Caki2 (cell line): ENCODE measurements at places on chromosomes 1 and 21. TPM values are rescaled to one million over a fixed set of nuclear protein-coding genes. Genes with fewer than 3 reads are reported as not detected.
A peak's percentile ranks its signal among the peaks of the same experiment; 100 is the strongest.

The TMEM269 gene
- 0.10 TPM in 1 of 2 replicates, not detected in the other for total RNA-seq

GRCh38 chr1:184788970-184789369, 34.3 kb upstream of the EDEM3 start:
- no peak for DNase-seq

- no peak for DNase-seq
Observed at GRCh38 chr1:83500987-83501591, 497.8 kb downstream of the TTLL7 start.

DNA sequence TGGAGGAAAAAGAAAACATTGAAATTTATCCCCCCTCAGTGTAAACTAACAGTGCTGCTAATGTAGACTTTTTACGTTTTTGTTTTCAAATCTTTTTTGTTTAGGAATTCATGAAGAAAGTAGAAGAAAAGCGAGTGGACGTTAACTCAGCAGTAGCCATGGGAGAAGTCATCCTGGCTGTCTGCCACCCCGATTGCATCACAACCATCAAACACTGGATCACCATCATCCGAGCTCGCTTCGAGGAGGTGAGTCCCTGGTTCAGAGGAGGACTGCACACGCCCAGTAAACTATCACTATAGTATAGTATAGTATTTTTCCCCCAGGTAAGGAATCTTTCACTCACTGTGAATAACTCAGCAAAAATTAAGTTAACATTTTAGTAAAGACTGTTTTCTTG, 37.8 kb upstream of the BMP8A start:
- DNase-seq: no peak

DNA sequence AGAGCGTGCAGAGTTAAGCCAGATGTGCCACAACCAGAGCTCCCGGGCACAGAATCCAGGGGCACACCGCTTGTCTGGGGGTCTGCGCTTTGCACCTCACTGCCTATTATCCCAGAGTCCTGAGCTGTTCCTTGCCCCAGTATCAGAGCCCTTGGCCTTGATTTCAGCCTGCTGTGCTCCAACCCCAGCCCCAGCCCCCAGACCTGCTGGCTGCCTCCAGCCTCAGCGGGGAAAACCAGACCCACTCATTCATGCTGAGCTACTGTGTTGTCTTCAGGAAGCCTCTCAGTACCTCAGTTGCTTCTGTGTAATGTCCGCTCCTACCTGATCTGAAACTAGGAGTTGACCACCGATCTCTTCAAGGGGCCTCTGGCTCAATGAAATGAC, 1.1 kb downstream of the IKBKE start:
- DNase-seq: no peak

DNA sequence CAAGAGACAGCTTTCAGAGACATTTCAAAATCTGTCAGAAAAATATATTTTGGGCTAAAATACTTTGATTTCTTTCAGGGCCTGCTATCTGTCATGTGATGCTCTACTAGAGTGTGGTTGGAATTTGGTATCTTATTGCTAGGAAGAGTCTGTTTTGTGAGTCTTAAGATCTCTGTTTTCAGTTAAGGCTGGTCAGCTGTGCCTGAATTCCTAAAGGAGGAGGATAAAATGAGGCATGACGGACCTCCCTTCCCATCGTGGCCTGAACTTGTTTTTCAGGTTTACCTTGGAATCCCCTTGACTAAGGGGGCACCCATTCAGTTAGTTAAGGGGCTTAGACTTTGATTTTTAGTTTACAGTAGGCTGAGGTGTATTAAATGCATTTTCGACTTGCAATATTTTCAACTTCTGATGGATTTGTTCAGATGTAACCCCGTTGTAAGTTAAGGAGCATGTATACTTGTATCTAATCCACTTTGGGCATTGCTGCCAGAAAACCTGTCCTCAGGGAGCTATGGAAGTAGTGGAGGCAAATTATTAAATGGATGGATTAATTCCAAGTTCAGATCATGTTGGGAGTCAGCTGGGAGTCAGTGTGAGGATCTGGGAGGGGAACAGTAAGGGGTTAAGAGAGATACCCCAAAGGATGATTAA, 18.3 kb downstream of the CAPN2 start:
- DNase-seq: no peak

DNA sequence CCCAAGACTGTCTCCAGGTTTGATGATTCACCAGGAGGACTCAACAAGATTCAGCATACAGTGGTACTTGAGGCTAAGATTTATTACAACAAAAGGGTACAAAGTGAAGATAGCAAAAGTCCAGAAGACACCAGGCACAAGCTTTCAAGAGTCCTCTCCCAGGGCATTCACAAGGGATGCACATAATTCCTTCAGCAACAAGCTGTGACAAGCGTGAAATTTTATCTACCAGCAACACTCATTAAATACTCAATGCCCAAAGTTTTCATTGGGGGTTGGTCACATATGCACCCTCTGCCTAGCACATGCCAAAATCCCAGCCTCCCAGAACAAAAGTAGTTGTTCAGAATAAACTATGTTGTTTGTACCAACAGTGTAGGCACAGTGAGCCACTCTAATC, 62.3 kb downstream of the PRKACB start:
- DNase-seq: no peak

DNA sequence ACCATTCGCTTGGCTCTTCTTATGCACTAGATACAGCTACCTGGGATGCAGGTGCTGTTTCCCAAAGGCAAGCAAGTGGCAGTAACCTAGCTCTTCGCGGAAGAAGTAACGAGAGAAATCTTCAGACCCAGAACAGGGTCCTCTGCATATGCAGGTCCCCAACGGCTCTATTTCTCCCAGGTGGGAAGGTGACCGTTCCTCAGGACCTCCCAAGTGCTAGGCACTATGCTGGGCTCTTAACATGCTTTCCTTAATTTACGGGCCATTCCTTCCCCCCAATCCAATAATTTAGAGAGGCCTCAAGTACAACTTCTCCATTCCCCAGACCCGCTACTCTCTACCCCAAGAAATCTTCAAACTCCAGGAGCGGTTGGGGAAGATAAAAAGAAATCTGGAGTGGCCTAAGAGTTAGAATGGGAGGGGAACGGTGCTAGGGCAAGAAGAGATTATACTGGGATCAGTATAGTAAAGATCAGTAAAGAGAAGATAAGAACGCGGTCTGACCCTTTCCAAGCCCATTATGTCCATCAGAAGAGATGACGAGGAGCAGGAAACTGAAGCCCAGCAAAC, 410 bp downstream of the TXNDC12 start:
- no peak for DNase-seq

GRCh38 chr1:117067533-117068370, 7.6 kb downstream of the TTF2 start:
- DNase-seq: peak; percentile 19

- no peak for DNase-seq
Observed at GRCh38 chr1:33637846-33638440, 165.5 kb downstream of the ZSCAN20 start.

DNA sequence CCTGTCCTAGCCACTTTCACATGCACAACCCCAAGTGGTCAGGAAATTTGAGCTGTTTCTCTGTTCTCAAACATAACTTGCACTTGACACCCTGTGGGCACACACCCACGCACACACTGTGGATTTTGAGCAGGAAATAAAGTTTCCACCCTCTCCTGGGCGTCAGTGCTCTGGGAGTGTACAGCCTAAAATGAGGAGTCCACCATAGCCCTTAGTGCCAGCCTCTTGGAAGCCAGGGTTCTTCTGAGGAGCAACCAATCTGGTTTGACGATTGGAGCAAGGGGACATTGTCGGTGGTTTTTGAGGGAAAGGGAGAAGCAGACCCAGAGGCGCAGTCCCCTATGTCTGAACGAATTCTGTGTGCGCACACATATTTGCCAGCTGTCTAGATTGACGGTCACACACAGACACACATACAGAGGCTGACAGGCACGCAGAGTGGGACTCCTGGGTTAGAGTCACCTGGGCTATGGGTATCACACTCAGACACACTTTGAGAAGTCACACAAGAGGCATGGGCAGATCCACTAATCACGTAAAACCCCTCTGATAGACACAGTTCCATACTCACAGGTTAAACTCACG, 2.7 kb downstream of the DMBX1 start:
- no peak for DNase-seq

DNA sequence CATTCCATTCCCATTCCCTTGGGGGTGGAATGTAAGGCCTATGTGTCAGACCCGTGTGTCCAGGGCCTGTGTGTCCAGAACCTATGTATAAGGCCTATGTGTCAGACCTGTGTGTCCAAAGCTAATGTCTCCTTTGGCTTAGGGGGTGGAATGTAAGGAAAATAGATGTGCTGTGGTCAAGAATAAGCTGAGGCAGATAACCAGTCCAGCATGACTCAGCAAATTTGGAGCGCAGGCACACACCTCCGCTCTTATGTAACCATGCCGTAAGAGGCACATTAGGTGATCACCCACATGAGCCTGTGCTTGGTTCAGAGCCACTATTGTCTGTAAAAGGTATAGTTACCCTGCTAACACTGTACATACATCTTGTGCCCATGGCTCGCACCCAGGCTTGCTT, 150.8 kb upstream of the SGIP1 start:
- no peak for DNase-seq

- DNase-seq: no peak
Observed at GRCh38 chr1:202162047-202162417, 1.6 kb upstream of the PTPN7 start.

DNA sequence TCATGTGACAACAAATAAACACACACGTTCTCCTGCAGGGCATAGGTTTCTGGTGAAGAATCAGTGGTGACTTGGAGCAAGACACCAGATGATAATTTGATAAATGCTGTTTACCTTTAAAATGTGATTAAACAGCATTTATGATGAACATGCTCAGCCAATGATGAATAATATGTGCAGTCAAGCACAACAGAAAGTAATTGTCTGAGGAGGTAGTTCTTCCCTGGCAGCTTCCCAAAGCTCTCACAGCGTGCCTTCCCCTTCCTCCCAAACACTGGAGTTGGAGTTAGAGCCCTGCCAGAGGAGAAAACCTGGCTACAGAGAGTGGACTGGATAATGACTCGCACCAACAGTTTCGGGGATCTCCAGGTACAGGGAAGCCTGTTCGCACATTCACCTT, 463.5 kb downstream of the SMYD3 start:
- DNase-seq: peak; percentile 3

- no peak for DNase-seq
Observed at GRCh38 chr1:76079475-76080227, 5.1 kb downstream of the ST6GALNAC3 start.

GRCh38 chr1:189434461-189434860, 1043.2 kb downstream of the BRINP3 start:
- DNase-seq: no peak

- peak; percentile 46 for DNase-seq
Observed at GRCh38 chr1:239717097-239717917, 330.9 kb downstream of the CHRM3 start.

DNA sequence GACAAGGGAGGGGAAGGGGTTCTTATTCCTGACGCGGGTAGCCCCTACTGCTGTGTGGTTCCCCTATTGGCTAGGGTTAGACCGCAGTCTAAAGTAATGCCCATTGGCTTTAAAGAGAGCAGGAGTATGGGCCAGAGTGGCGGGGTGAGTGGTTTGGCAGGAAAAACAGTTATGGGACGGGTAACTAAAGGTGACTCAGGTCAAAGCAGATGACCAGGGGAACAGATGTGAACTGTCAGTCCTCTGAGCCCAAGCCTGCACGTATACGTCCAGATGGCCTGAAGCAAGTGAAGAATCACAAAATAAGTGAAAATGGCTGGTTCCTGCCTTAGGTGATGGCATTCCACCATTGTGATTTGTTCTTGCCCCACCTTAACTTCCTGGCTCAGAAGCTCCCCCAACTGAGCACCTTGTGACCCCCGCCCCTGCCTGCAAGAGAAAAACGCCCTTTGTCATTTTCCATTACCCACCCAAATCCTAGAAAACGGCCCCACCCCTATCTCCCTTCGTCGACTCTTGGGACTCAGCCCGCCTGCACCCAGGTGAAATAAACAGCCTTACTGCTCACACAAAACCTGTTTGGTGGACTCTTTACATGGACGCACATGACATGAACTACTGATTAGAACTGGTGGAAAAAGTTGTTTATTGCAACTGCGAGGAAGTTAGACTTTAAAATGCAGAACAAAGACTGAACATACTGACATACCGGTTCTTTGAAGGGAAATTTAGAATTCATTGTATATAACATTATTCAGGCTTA, 758 bp upstream of the ATAD3B start:
- DNase-seq: no peak

DNA sequence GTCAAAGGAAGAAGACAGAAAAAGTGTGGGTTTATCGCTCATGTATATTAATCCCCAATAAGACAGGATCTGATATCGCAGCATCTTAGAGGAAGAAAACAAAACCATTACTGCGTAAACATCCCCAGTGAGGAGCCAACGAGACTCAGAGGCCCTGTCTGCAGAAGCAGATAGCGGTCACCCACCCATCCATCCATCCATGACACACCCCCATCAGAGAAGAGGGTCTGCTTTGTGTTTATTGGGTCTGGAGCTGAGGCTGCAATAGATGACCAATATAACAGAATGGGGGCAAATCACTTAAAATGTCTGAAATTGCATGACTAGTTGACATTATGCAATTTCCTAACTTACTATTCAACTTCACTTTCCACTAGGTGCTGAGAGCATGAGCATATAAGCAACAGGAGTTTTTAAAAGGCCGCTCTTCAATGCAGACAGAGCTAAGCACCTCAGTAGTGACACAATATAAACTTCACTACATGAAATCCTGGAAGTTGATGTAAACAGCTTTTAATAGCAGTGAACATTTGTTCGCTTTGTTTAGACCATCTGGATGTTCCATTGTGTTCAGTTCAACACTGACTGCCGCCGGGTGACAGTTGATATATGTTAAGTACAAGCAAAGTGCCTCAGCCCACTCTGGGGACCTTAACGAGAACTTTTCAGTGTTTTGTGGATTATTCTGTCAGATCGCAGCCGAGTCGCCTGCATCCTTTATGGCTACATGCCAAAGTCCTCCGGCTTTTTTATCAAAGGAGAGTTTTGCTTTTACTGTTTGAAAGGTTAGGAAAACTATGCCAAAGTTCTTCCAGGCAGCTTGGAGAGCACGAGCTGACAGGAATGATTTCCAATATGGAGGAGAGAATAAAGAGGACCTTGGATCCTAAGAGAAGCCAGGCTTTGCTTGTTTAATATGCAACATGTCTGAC, 167.5 kb downstream of the ZNF281 start:
- no peak for DNase-seq
